Right hindlimb (tissue), 1 donor: ENCODE measurements at places on chromosomes 4 and X.

GRCh38 chr4:61605984-61606383 lies 405.9 kb downstream of the ADGRL3 start:
- no peak for DNase-seq

- no peak for DNase-seq
Observed at GRCh38 chr4:95867919-95868318, 28.0 kb downstream of the PDHA2 start.

- no peak for DNase-seq
Observed at GRCh38 chr4:76658231-76659102, 223.4 kb downstream of the SHROOM3 start.

DNA sequence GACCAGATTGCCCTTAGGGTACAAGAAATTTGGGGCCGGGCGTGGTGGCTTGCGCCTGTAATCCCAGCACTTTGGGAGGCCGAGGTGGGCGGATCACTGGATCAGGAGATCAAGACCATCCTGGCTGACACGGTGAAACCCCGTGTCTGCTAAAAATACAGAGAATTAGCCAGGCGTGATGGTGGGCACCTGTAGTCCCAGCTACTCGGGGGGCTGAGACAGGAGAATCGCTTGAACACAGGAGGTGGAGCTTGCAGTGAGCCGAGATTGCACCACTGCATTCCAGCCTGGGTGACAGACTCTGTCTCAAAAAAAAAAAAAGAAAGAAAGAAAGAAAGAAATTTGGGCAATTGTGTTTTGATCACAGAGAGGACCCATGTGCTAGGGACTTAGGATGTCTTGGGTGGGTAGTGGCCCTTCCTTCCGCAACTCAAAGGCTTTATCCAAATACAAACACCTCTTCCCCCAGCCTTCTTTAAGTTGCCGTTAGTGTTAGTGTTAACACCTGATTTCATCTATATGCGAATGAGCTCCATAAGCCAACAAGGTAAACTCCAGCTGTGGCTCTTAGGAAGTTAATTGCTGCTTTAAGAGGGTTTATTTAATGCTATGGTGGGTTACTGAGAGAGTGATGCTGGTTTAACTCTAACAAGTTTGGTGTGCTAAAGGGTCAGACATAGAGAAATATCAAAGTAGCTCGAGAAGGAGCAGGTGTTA lies 8.6 kb upstream of the CCDC110 start:
- DNase-seq: no peak

GRCh38 chr4:87865288-87865687 lies 32.5 kb downstream of the MEPE start:
- no peak for DNase-seq

GRCh38 chrX:1528186-1528883 lies 8.7 kb downstream of the P2RY8 start:
- DNase-seq: no peak

DNA sequence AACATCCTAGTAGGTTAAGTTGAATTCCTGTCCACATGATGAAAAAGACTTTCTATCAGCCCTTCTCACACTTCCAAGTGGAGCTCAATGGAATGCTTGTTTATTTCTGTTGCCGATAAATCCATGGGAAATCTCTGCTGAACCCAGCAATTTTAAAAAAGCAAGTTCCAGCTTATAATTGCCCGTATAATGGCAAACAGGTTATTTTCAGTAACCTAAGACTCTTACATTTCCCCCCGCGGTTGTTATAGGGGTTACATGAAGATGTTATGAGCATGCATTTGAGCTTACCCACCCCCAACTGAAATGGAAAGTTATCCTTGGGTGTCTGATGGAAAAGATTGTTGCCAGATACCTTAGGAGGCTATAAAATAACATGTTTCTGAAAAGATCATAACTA lies 136.2 kb downstream of the PALLD start:
- no peak for DNase-seq

- no peak for DNase-seq
Observed at GRCh38 chr4:158766434-158767044, 2.3 kb upstream of the FNIP2 start.

- DNase-seq: no peak
Observed at GRCh38 chr4:61782133-61782532, 582.0 kb downstream of the ADGRL3 start.

GRCh38 chrX:54865208-54865607 lies 55.4 kb upstream of the TRO start:
- DNase-seq: no peak

DNA sequence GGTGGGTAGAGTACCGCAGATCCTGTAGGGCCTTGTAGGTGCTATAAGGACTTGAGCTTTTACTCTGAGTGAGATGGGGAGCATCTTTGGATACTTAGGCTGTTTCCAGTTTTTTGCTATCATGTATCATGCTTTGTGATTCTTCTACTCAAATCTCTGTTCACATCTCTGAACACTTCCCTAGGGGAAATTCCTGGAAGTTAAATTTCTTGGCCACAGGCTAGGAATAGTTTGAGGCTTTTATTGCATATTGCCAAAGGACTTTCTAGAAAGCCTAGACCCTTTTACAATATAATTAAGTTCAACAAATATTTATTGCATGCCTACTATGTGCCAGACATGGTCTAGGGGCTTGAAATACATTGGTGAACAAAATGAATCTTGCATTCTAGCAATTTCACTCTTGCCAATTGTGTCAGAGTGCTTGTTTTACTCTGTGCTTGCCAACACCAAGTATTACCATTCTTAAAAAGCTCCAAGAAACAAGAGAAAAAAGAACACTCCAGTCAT lies 4.1 kb upstream of the PGRMC1 start:
- no peak for DNase-seq

GRCh38 chrX:18461431-18461830 lies 36.0 kb downstream of the CDKL5 start:
- no peak for DNase-seq

- no peak for DNase-seq
Observed at GRCh38 chrX:9598344-9598743, 133.5 kb downstream of the TBL1X start.

DNA sequence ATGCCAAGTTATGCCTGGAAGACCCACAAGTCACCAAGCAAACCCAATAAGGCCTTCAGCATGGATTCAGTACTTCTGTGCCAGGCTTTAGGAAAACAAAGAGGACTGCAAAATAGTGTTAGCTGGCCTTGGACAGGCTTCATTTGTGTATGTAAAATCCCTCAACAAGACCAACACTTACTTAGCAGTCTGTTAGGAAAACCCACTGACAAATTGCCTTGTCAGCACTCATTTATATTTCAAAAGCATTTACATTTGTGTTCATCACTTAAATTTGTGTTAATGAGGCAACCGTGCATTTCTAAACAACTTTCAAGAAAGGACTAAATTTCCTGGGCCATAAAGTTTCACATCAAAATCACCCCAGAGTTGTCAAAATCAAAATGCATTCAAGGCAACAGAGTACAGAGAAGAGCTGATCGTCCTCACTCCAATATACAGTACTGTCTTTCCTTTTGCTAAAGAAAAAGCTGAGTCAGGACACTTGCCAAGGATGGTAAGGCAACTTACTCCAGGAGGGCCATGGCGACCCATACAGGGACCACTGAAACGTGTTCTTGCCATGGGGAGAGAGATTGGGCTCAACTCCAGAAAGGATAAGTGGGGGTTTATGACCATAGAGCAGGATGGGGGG lies 1.6 kb downstream of the S100G start:
- no peak for DNase-seq

- DNase-seq: no peak
Observed at GRCh38 chr4:182764137-182764536, 153.0 kb downstream of the DCTD start.

DNA sequence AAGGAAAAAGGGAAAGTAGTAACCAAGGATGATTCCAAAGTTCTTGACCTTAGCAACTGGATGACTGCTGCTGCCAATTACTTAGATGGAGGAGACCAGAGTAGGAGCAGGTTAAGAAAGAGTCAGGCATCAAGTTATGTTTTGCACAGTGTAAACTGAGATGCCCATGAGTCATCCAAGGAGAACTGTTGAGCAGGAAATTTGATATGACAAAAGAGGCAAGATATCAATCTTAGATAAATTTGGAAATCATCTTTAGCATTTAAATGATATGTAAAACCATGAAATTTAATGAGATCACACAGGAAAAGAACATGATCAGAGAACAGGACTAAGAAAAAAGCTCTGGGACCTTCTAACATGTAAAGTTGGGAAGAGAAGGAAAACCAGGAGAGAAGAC lies 361.3 kb downstream of the OPHN1 start:
- no peak for DNase-seq

DNA sequence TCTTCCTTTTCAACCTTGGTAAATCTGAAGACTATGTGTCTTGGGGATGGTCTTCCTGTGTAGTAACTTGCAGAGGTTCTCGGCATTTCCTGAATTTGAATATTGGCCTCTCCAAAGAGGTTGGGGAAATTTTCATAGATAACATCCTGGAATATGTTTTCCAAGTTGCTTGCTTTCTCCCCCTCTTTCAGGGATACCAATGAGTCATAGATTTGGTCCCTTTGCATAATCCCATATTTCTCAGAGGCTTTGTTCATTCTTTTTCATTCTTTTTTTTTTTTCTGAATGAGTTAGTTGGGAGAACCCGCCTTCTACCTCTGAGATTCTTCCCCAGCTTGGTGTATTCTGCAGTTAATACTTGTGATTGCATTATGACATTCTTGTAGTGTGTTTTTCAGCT lies 549.2 kb upstream of the AMOT start:
- no peak for DNase-seq

- peak; percentile 85 for DNase-seq
Observed at GRCh38 chr4:154004507-154005170, 215.8 kb upstream of the SFRP2 start.

GRCh38 chr4:171718665-171719064 lies 94.5 kb upstream of the GALNTL6 start:
- DNase-seq: no peak

DNA sequence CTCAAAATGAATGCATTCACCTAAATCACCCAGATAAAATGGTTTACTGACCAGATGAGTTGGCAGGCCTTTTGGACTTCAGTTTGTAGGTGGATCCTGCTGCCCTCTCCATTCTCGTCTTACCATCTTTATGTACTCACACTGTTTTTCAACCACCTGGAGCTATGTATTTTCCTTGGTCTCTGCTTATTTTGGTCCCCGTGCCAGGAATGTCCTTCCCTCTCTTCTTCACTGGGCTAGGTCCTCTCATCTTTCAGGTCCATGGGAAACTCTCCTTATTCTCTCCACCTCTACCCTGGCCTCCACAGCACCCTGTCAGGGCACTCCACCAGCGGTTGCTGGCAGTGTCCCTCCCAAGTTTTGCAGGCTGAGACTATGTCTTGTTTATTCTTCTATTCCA lies 2.6 kb downstream of the GPRIN3 start:
- no peak for DNase-seq

GRCh38 chrX:1041091-1041490 lies 171.4 kb downstream of the CRLF2 start:
- DNase-seq: peak; percentile 43

DNA sequence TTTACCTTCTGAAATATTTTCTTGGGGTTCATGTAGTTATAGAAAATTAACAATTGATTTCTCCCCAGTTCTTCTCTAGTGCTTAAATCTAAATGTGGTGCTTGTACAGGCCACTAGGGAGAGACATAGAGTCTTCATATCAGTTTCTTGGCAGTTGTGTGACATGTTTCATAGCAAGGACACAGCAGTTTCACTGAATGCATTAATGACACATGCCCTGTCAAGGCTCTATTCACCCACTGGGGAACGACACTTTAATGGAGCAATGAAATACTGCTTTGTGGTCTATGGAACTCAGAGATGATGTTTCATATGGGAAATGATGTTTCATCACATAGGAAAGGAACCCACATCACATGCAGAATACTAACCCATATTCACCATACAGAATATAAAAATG lies 2.8 kb downstream of the VEGFC start:
- no peak for DNase-seq

- DNase-seq: no peak
Observed at GRCh38 chrX:27987862-27988646, 6.8 kb upstream of the DCAF8L1 start.

- no peak for DNase-seq
Observed at GRCh38 chrX:15745179-15745578, 7.1 kb downstream of the CA5B start.

DNA sequence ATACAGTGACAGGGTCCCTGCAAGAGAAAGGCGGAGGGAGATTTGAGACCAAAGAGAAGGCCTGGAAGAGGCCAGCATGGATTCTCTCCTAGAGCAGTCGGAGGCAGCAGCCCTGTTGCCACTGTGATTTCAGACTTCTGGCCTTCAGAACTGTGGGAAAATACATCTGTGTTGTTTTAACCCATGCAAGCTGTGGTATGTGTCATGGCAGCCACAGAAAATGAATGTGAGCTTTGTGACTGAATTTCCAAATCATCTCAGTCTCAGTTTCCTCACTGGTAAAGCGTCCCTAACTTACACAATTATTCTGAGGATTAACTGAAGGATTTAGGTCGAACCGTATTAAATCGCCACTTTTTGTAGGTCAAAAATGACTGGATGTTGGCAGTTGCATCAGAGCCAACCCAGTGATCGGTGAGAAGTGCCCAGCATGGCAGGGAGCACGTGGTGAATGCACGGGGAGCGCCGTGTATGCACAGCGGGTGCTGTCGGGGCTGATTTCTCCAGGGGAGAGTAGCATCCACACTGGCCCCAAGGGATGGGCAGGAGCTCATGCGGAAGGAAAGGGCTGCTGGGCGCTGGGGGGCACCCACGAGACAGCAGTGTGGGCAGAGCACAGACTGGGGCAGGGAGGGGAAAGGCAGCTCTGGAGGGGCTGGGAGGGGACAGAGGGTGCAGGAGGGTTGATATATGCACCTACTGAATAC lies 23.8 kb upstream of the NSG1 start:
- DNase-seq: no peak

DNA sequence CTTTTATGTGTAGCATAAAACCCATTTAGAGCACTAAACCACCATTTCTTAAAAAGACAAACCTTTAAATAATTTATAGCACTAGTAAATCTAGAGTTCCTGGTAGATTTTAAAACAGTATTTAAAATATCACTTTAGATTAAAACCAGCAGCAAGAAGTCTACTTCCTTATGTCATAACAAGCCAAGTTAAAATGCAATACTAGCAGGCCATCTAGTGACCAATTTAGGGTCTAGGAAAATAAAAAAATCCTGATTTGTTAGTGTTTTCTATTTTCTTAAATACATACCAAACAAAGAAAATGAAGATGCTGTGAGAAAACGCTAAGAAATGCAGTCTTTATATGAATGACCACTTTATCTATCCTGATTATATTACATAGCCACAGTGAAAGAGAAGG lies 53.9 kb downstream of the PAPSS1 start:
- DNase-seq: no peak

- no peak for DNase-seq
Observed at GRCh38 chr4:41719417-41719816, 29.1 kb downstream of the PHOX2B start.

GRCh38 chrX:10110984-10111363 lies 45.8 kb upstream of the CLCN4 start:
- no peak for DNase-seq

GRCh38 chr4:165580351-165580905 lies 201.6 kb downstream of the CPE start:
- DNase-seq: no peak

DNA sequence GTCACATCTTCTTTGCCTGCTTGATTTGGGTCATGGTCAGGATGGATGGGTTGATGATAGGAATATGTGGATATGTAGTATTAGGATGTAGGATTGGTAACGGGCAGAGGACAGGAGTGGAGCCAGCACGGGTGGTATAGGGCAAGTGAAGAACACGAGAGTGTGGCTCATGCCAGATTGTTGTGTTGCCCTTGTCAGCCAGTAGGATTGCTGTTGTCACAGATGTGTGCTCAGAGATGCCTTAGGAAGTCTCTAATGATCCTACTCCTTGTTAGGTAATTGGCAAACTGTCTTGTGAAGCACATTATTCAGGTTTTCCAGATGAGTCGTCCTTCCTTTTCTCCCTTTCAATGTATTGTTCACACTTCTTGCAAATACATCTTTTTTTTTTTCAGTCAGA lies 5.5 kb downstream of the ATP10D start:
- no peak for DNase-seq
